ENCODE measurements at places on chromosomes 11 and 22.

- no peak for DNase-seq
Observed at GRCh38 chr11:117830674-117831351, 6.3 kb upstream of the FXYD2 start.

GRCh38 chr11:45607995-45608394, 57.4 kb downstream of the CHST1 start:
- DNase-seq: no peak

GRCh38 chr11:111089759-111090158, 155.8 kb upstream of the POU2AF2 start:
- DNase-seq: no peak

GRCh38 chr11:64620381-64620971, 29.5 kb downstream of the SLC22A12 start:
- DNase-seq: no peak

- no peak for DNase-seq
Observed at GRCh38 chr22:30301995-30302809, 12.9 kb upstream of the CASTOR1 start.

- no peak for DNase-seq
Observed at GRCh38 chr11:123413636-123414035, 16.4 kb upstream of the GRAMD1B start.

- no peak for DNase-seq
Observed at GRCh38 chr11:95723361-95723942, 66.1 kb downstream of the FAM76B start.

DNA sequence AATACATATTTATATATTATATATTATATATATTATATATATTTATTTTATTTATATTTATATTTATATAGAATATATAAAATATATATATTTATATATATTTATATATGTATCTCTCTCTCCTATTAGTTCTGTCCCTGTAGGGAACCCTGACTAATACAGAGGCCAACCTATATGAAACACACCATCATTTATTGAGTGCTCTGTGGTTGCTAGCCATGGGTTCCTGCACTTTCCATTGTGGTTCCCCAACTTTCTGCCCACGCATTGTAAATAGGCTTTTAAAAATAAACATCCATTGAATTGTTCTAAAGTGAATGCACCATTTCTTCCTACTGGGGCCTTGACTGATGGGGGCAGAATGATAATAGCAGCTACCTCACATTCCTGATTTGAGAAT, 93.8 kb upstream of the SESN3 start:
- DNase-seq: no peak

GRCh38 chr11:1753229-1753928, 3.0 kb upstream of the IFITM10 start:
- DNase-seq: no peak

- no peak for DNase-seq
Observed at GRCh38 chr11:31690041-31690440, 121.1 kb downstream of the PAX6 start.

DNA sequence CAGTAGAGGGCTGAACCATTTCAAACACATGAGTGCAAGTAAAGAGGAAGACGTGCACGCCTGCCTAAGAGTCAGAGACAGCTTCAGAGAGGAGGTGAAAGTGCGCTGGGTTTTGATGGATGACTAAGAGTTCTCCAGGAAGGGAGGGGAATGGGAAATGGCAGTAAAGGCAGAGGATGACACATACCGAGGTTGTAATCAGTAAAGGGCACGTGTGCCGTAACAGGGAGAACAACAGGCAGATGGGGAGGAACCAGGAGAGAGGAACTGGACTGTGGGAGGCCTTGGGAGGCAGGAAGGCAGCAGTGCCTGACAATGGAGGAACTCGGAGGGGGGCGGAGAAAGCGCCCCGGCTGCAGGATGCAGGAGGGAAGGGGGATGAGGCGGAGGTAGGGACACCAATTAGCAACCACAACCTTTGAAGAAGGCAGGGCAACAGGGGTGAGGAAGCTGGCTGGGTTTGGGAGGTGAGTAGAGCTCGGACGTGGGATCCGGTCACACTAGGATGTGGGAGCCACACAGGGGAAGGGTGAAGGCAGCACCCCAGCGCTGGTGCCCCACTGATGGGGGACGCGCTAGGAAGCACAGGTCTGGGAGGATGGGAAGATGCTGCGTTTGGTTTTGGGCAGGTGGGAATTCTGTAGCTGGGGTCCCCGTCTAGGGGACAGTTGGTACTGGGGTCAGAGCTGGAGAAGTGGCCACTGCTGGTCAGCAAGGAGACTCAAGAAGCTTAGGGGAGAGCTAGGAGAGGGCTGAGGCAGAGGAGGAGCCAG, 67.4 kb downstream of the SCUBE1 start:
- no peak for DNase-seq
